ENCODE measurements at places on chromosomes 2 and 18. TPM values are rescaled to one million over a fixed set of nuclear protein-coding genes. Genes with fewer than 3 reads are reported as not detected.

Gene SLC5A7
- not detected for total RNA-seq

Gene HOXD8
- 3.6 TPM for total RNA-seq

Gene CTNNA2
- not detected for total RNA-seq

Gene EMILIN2
- total RNA-seq = 5.0 TPM

Gene FEV
- total RNA-seq = not detected

Gene CUL3
- 85.0 TPM for total RNA-seq

Measured in HFFc6 (cell line).